ENCODE measurements at places on chromosomes 4 and X.

GRCh38 chrX:143437439-143437838 lies 79.8 kb downstream of the SPANXN3 start:
- DNase-seq = peak; percentile 16

DNA sequence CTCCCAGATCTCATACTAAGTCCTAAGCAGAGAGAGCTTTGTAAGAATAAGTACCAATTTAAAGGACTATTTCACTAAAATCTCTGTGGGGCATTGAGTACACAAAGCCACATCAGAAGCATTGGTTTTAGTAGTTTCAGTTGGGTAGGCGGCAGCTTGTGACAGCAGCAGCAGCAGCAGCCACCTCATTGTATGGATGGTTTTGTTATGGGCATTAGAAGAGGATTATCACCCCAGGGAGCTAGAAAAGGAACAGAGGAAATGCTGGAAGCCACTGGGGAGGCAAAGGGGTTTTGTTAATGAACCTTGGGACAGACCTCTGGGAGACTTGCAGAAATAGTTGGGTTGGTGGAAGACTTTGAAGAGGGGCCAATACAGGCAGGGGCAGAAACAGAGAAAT lies 93.9 kb upstream of the FRMPD3 start:
- no peak for DNase-seq

- DNase-seq = no peak
These were observed 22.4 kb upstream of the SULT1B1 start for GRCh38 chr4:69782651-69783310.

DNA sequence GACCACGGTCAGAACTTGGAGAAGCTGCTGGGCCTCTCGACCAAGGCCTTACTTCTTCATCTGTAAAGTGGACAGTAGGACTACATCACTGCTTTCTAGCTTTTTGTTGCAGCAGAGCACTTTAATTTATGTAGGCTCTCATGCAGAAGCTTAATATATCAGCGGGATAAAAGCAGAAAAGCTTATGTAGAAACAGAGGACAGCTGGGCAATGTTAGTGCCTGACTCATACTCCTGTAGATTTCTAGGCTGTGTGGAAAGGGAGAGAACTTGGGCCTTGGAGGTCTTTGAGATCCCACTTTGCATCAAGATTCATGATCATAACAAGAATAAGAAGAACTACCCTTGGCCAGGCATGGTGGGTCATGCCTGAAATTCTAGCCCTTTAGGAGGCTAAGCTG lies 91.2 kb downstream of the ARHGAP10 start:
- DNase-seq = no peak

DNA sequence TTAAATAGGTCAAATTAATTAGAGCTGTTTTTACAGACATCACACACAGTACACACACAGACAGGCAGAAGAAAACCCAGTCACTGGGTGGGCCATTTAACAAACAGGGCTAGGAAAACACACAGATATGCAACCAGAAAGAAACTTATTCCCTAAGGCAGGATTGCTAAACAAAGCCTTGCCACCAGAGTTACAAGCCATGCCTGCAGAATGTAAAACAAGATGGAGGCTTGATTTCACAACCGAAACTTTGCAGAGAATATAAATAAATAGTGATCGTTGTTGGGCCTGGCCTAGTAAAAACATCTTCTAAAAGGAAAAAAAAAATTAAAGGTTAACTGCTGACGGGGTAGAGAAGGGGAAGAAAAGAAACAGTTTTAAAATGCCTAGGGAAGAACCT lies 212.3 kb downstream of the NAP1L3 start:
- no peak for DNase-seq

DNA sequence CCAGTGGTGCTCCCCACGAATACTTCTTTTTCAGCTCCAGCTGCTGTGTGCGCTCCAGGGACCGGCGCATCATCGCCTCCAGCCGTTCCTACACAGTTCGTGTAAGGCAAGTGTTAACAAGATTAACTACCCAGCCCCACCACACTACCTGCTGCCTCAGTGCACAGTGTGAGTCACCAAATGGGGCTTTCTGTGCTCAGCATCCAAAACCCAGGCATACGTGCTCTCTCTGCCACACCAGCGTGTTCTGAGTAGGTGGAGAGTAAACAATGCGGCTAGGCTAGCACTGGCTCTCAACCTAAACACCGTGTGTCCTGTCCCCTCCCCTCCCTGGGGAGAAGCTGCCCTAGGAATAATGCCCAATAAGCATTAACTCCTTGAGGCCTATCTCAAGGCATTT lies 60.0 kb downstream of the MAP7D2 start:
- DNase-seq = no peak

DNA sequence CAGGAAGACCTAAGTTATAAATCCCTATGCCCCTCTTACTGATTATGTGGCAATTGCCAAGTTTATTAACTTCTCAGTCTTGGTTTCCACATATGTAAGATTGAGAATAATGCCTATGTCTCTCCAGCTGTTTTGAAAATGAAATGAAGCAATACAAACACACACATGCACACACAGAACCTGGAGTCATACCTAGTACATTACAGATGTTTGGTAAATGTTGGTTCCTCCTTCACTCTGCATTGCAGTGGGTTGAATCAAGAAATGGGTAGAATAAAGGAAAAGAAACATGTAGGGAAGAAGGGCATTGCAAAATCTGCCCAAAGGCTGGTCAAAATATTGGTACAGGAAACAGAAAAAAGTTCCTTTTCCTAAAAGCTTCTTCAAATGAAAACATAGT lies 309.9 kb upstream of the EMCN start:
- no peak for DNase-seq

DNA sequence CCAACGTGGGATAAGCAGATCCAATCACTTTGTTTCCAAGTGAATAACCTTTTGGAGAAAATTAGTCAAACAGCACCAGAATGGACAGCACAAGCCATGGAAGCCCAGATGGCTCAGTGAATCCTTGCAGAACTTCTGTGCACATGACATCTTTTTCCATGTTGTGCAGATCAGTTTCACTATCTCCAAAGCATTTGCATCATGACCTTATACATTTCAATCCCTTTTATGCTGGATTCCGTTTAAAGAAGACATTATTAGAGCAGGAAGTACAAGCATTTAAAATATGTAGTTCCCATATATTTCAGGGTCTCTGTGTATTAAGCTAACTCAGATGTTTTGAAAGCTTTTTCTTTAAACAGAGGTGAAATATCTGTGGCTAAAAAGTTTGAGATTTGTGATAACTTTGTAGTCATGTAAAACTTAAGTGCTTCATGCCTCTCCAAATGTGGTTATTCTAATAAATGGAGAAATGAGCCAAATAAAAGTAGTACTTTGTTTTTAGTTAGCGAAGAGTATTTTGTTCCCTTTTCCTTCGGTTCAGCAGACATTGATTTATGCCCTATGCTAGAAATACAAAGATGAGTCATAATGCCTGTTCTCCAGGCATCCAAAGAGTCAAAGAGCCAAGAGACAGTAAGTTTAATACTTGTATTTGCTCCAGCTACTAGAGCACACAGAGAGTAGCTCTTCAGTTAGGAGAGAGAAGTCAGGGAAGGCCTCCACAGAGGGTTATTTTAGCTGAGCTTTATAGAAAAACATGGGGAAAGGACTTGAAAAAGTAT lies 39.0 kb downstream of the PLAC8 start:
- no peak for DNase-seq

GRCh38 chr4:7672601-7673000 lies 237.9 kb upstream of the PSAPL1 start:
- DNase-seq = peak; percentile 23

GRCh38 chrX:19774905-19775304 lies 112.5 kb downstream of the SH3KBP1 start:
- no peak for DNase-seq

GRCh38 chr4:38800366-38800765 lies 4.2 kb downstream of the TLR1 start:
- DNase-seq = no peak

GRCh38 chrX:10545882-10546281 lies 74.5 kb downstream of the MID1 start:
- DNase-seq = no peak
